BJ (cell line): ENCODE measurements at places on chromosomes 5 and 9.

DNA sequence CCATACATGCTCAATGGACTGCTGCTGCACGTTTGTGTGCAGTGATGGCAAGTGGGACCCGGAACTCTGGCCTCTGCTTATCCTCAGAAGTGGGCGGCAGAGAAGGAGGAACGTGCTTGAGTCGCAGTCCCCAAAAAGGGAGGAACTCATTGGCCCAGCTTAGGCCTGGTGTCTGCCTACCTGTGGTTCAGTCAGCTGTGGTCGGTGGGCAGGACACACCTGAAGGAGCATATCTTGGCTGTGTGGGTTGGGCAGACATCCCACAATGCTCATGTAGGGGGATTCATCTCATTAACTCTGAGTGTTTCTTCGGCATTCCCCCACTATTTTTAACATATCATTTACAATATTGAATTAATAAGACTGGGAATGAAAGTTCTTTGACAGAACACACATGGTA is 122.9 kb upstream of the IL12B start:
- no peak for DNase-seq

DNA sequence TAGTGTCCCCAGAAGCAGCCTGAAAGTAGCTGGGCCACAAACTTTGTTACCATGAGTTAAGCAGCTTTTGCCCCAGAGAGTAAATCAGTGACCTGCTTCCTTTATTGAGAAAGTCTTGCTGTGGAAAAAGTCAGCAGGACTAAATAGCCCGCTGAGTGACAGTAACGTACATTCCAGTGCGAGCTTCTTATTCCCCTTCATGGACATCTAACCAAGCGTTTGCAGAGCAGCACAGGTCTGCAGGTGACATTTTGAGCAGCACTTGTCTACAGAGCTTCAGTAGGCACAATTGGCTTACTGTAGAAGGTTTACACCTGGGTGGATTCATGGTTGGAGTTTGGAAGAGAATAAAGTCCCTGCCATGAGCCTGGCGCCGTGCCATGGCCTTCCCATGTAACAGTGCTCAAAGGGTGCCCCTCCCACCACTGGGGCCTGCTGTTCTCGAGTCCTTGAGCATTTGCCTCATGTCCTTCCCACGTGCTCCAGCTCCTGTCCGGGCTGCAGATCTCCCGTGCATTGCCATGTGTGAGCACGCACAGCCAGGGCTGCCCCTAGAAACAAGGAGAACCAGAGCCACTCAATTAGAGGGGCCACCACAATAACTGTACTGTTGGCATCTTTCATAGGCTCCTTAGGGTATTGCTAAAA is 41.3 kb upstream of the GRHPR start:
- DNase-seq: no peak

- no peak for DNase-seq
Observed at GRCh38 chr9:4433379-4433778, 56.9 kb upstream of the SLC1A1 start.

DNA sequence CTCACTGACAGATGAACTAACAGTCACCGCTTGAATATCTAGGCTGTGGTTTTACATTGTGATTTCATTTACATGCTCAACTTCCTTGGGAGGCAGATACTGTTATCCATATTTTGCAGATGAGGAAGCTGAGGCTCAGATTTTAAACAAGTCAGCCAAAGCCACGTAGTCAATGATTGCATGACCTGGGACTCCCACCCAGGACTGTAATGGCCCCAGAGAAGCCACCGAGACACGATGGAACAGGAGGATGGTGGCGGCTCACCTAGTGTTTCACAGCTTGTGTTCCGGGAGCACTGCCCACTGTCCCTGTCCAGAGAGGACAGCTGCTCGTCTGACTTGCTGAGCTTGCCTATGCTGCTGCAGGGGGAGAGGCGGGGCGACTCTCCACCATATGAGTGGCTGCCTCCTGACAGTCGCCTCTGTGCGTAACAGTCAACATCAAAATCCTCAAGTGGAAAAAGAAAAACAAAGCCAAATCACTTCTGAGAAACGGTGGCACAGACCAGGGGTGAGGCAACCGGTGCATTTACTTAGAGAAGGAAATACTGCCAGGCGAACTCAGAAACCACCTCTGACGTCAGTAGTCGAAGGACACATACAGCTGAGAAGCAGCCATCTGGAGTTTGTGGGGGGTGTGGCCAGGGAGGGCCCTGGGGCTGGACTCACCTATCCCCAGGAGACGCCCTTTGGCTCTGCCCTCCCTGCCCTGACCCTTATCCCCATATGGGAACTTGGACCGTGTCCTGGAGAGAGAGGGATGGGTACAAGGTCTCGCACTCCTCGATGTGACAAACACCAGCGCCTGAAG is 82.5 kb downstream of the PRRT1B start:
- no peak for DNase-seq

GRCh38 chr5:20360263-20360662 is 372.3 kb upstream of the CDH18 start:
- no peak for DNase-seq

GRCh38 chr5:151079838-151080612 is 809 bp downstream of the TNIP1 start:
- no peak for DNase-seq

DNA sequence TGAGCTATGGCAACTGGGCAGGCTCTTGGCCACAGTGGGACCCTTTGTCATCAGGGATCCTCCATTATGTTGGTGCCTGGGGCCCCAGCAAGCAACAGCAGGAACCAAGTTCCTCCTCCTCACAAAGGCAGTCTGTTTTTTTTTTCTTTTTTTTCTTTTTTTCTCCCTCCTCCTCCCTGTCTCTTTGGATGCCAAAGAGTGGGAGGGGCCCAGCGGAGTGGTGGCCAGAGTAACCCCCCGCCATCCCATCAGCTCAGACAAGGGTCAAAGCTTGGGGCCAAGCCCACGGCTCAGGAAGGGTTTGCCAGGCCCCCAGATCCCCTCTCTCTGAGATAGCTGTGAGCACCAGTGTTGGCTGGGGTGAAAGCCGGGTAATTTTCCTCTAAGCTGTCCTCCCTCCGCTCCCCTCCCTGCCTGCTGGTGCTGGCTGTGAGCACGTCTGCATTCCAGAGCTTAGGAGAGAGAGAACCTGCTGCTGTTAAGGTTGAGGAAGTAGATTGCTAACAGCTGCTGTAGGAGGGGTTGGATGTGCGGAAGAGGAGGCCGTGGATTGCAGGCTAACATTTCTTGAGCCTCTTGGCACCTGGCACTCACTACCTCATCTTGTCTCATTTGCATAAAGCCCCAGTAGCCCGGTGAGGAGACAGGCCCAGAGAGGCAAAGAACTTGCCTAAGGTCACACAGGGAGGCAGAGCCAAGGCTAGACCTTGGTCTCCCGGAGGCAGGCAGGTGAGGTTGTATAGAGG is 21.2 kb downstream of the GSN start:
- no peak for DNase-seq
